Fibroblast of villous mesenchyme (primary cell): ENCODE measurements at places on chromosomes 13 and 19. TPM values are rescaled to one million over a fixed set of nuclear protein-coding genes. Genes with fewer than 3 reads are reported as not detected.

ATP7B gene
- 1.6 and 5.6 TPM in 2 replicates for total RNA-seq

TEX30 gene
- 14.2 and 27.6 TPM in 2 replicates for total RNA-seq

DCAF15 gene
- total RNA-seq = 13.4 and 13.9 TPM in 2 replicates

- DNase-seq = peak; percentile 74
Observed at GRCh38 chr19:53991224-53992113, at the start of gene CACNG6. Gene CACNG6 (plus strand): TSS chr19:53991637. CDS start chr19:53992878, 1,241 bp downstream.

DNA sequence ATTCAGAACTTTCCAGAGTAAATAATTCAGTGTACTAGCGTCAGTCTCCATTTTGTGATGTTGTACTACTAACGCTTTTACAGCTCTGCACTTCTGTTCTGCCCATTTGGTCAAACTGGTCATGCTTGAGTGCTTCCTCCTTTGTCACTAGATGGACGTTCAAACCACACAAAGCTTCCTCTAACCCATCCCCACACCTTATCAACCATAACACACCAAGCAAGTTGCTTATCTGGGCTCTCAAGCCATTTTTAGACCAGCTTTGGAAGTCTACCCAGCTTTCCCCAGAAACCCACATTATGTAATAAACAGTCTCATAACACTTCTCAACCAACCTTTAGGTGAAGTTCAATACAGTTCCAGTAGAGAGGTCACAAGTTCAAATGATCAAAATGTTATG lies 2.3 kb upstream of the ZNF347 start:
- no peak for DNase-seq

- no peak for DNase-seq
Observed at GRCh38 chr13:73245246-73245645, 186.4 kb downstream of the KLF5 start.

DNA sequence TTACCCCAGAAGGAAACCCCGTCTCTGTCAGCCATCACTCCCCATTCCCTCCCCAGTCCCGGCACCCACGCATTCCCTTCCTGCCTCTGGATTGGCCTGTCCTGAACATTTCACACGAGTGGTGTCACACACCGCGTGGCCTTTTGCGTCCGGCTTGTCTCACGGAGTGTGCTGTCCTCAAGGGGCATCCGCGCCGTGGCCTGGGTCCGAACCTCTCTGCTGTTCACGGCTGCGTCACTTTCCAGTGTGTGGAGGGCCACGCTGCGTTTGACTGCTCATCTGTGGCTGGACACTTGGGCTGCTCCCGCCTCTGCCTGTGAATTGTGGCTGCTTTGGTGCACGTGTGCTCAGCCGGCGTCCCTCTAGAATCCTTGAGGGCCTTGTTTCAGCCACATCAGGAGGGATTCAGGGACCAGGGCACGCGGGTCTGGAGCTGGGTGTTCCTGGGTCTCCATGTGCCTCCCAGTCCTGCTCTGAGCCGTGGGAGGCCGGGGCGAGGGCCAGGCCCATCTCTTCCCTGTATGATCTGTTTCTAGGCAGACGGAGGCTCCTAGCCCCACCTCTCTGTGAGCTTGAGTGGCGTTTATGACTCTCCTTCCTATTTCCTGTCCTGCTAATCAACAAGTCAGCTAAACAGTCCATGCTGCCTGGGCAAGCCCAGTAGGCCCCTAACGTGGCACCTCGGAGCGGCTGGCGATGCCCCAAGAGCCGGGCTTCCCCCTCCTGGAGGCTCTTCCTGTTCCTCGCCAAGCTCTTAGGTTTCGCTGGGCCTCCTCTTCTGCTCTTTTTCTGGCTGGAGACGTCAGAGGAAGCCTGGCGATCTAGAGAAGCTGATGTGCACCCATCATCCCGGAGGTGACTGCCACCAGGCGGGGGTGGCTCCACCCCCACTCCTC lies 8.1 kb downstream of the STK11 start:
- peak; percentile 92 for DNase-seq
